ENCODE measurements at places on chromosomes 5 and 9.

DNA sequence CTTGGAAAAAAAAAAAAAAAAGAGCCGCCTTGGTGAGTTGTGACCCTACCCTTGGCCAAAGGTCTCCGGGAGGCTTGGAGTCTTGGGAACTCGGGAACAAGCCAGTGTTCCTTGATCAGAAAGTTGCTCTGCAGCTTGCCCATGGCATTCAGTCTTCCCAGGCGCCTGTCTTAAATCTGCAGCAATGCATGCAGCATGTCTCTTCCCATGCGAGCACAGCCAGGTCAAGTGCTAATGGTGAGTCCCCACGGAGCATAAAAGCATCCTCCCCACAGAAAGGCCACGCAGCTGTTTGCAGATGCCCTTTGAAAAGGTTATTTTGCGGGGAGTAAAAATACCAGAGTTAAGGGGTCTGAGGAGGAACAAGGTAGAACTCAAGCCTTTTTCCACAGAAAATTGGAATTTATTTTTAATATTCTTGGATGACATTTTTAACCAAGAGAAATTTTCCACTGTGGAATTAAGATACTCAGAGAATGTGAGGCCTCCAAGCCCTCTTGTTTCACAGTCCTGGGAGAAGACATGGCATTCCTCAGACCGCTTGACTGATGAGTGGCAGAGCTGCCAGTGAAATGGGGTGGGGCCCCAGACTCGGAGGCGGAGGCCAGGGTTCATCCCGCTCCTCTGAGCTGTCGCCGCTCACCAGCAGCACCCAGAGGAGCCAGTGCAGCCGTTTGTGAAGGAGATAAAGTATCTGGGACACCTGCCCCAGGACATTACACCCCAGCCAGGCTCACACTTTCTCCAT, 81.6 kb downstream of the CYFIP2 start:
- DNase-seq = no peak

- DNase-seq = no peak
Measured at GRCh38 chr5:135482381-135482933, 30.3 kb upstream of the TIFAB start.

- DNase-seq = no peak
Measured at GRCh38 chr9:116726602-116727001, 39.5 kb downstream of the TRIM32 start.

DNA sequence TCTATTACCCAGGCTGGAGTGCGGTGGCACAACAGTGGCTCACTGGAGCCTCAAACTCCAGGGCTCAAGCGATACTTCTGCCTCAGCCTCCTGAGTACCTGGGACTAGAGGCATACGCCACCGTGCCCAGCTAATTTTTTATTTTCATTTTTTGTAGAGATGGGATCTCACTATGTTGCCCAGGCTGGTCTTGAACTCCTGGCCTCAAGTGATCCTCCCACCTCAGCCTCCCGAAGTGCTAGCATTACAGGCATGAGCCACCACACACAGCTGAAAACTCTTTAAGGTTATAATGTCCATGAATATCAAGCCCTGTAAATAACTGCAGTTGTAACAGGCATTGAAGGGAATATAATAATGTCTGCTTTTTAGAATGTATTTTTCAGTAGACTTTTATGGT, 271.2 kb downstream of the AOPEP start:
- DNase-seq = no peak

- DNase-seq = no peak
Measured at GRCh38 chr5:112179290-112179689, 239.8 kb downstream of the EPB41L4A start.

DNA sequence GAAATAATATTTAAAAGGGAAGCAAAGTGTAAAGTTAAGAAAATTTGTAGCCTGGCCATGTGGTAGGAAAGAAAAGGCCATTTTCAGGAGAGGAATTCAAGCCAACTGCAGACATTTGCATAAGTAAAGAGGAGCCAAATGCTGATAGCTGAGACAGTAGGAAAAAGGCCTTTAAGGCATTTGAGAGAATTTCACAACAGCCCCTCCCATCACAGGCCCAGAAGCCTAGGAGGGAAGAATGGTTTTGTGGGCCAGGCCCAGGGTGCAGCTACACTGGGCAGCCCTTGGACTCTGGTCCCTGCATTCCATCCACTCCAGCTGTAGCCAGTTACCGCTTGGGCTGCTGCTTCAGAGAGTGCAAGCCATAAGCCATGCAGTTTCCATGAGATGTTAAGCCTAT, 1556.8 kb downstream of the EFNA5 start:
- no peak for DNase-seq

- no peak for DNase-seq
Measured at GRCh38 chr9:125909459-125909858, 162.3 kb downstream of the PBX3 start.

DNA sequence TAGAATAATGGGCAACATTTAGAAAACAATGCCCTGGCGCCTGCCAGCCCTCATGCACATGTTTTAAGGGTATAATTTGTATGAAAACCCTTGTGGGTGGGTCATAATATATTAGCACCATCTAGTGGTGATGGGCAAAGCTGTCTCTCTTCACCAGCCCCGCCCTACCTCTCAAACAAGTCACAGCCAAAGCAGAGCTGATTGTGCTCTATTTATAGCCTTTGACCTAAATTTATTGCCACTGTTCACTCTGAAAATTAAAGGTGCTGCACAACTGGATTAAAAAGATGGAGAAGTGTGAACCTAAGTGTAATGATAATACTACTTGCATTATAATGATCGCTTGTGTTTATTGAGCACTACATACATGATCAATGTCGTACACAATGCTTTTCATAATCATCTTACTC, 131.9 kb upstream of the ANKH start:
- DNase-seq = peak; percentile 33

DNA sequence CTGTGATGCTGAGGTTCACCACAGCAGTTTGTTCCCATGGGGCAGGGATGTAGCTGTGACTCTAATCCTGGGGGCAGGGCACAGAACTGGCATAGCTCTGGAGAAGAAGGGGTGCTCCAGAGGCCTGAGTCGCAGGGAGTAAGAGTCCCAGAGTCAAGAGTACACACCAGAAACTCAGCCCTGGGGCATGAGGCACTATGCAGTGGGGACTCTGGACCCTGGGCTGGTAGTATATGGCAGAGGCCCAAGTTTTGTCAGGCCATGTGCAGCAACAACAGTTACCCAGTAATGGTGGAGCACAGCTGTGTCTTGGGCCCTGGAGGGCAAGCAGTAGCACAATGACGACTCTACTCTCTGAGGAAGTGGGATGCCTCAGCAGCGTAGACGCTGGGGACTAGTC, 42.9 kb downstream of the TMEM38B start:
- DNase-seq = no peak

GRCh38 chr9:126704892-126705766, 91.4 kb downstream of the LMX1B start:
- DNase-seq = peak; percentile 80

DNA sequence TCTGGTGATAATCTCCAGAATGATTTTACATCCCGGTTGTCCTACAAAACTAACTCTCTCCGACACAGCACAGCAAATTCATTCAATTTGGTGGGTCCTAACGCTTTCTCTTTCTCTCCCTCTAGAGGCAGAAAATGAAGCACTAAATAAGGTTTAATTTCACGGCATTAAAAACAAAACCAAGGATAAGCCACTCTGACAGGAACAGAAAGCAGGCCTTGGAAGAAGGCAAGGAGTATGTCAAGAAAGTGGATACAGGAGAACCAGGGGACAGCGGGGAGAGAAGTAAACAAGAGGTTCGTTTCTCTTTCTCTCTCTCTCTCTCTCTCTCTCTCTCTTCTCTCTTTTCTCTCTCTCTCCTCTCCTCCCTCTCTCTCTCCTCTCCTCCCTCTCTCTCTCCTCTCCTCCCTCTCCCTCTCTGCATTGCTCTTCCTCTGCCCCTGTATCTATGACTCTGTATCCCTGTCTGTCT, 49.8 kb downstream of the EBF1 start:
- no peak for DNase-seq

- DNase-seq = no peak
Measured at GRCh38 chr5:79133657-79134451, 22.2 kb downstream of the BHMT start.

GRCh38 chr5:166281433-166281832, 2010.0 kb upstream of the WWC1 start:
- DNase-seq = no peak
